SK-N-SH (cell line): ENCODE measurements at places on chromosomes 11 and 22.
A peak's percentile ranks its signal among the peaks of the same experiment; 100 is the strongest.

DNA sequence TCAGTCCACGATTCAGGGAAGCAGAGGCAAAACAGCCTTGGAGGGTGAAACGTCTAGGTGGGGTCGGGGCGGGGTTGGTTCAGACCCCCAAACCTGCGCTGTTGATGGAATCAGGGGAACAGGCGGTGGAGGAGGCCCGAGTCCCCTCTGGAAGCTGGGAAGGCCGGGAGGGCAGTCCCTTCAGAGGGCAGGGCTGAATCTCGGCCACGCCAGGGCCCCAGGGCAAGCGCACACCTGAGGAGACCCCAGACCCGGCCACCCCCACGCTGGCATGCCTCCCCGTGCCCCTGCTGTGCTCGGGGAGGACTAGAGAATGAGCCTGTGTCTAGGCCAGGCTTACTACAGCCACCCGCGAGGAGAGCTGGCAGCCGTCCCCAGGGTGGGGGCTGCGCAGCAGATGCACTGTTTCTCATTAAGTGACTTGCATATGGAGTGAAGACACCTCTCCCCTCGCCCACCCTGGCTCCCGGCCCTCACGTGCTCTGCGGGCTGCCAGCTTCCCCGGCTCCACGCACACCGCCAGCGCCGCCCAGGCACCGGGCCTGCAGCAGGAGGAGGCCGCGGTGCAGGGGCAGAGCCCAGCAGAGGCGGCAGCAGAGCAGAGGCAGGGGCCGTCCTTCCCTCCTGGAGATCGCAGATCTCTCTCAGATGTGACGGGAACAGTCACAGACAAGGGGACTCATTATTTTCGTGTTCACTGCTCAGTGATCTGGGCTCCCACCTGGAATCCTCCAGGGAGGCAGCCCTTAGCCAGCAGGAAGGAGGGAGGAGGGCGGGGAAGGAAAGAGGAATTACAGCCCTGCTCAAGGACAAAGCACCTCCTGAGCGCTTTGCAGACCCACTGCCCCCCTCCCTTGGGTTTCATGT, 47.1 kb upstream of the OPCML start:
- DNase-seq, result peak; percentile 78

GRCh38 chr11:134345237-134345550, 13.4 kb downstream of the GLB1L2 start:
- no peak for DNase-seq

GRCh38 chr11:110349138-110349996, 53.0 kb upstream of the RDX start:
- DNase-seq, result no peak

DNA sequence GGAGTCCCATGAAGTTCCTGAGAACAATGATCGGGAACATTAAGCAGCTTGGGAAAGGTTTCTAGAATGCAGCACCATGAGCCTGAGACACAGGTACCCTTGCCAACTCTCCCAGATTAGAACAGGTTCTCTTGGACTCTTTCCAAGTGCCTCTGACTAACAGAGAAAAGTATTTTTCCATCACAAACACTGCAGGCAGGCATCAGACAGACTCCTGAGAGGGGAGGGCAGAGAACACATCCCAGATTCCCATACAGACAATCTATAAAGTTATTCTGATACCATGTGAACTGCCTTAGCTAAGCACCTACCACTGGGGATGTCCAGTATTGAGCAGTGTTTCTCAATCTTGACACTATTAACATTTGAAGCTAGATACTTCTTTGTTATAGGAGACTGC, 27.3 kb downstream of the SERGEF start:
- no peak for DNase-seq

DNA sequence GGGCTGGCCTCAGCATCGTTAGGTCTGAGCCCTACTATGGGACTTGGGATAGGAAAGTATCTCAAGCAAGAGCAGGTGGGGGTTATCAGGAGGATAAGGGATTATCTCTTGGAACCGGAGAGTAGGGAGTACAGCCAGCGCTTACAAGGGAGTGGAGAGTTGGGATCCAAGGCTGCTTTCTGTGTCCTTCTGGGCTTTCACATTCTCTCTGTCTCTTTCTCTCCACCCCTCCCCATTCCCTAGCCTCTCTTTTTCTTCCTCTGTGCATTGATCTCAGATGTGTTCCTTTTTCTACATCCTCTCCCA, 170.2 kb downstream of the BUD13 start:
- DNase-seq, result no peak

DNA sequence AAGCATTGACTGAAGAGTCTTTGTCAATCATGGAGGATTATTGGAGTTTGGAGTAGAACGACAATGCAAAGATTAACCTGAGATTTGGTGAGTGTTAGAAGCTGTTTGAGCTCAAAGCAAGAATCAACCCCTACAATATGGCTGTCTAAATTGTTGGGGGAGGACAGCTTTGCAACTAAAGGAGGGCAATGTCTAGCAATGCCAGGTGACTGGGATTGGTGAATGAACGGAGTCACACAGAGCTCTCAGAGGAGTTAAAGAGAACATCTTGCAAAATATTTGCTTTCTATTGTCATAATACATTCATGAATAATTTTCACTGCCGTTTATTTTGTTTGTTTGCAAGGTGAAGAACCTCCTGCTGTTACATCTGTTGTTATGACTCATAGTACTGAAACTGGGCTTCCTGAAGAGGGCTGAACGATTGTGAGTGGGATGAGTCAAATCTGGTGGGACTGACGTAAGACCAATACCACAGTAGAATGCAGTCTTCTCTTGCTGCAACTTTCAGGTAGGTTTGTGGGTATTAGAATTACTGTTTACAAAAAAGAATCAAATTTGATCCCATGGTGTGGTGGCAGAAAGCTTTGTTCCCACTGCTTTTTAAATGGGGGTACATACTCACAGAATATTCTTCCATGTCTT, 281.9 kb downstream of the CADM1 start:
- DNase-seq, result no peak

DNA sequence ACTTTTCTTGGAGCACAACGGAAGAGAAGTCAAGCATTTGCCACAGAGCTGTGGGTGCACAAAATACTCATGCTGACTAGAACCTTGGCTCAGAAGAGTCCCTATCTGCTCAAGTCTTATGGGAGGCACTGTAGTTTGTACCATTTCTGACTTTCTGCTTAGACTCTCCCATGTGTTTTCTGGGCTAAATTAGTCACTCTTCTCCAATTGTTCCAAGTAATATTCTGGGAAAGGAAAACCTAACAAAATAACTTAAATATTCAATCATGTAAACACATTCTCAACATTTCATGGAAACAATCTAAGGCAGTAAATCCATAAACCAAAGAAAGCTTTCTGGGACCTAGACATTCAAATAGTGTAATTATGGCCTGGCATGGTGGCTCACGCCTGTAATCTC, 220.7 kb downstream of the SWAP70 start:
- no peak for DNase-seq
